ENCODE measurements at places on chromosomes 13 and 19. TPM values are rescaled to one million over a fixed set of nuclear protein-coding genes. Genes with fewer than 3 reads are reported as not detected.

TDRD12 gene
- 0.42 TPM for total RNA-seq

FGF21 gene
- not detected for total RNA-seq

- no peaks in the 10 kb centered on the region for H3K4me1 ChIP-seq
- no peak for DNase-seq
Observed at GRCh38 chr19:41409288-41409687, 11.7 kb downstream of the BCKDHA start.

DNA sequence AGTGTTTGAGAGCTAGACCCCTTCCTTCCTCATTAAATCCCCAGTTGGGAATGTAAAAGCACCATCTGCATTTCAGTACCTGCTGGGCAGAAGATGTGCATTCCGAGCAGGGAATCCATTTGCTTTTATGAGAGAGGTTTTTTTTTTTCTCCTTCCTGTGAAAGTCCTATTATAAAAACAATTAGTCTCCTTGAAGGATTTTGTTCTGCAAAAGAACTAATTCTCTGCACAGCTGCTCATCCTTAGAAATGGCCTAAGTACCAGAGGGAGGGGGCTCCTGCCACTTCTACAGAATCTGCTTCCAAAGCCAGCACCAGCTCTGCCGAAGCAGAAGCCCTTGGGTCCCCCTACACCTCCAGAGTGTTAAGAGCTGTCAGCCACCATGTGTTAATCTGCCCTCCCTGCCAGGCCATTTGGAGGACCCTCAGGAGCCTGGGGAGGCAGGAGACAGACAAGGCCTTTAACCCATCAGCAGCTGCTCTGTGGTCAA, 36.4 kb upstream of the SERPINE3 start:
- peaks cover 6% of the 10 kb centered on the region for H3K27me3 ChIP-seq
- H3K36me3 ChIP-seq, result no peaks in the 10 kb centered on the region
- no peak for DNase-seq

GRCh38 chr19:1402411-1403070, 1.2 kb upstream of the GAMT start:
- no peak overlapping the region for H3K27ac ChIP-seq
- H3K4me3 ChIP-seq, result no peak overlapping the region
- DNase-seq, result no peak
- H3K36me3 ChIP-seq, result no peaks in the 10 kb centered on the region

DNA sequence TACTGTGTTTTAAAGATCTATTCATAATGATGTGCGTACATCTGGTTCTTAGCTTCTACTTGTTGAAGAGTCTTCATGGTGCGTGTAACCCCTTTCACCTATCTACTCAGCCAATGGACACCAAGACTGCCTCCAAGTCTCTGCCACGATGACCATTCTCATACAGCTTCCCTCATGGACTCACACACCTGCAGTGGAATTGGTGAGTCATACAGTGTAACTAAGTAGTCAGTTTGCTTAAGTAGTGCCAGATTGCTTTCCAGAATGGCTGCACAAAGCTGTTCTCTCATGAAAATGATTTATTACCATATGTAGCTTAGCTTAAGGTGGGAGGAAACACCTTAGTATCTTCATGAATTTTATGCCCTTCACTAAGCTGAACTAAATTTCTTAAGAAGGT, 112.3 kb downstream of the AKAP11 start:
- H3K27me3 ChIP-seq, result no peaks in the 10 kb centered on the region
- no peak for DNase-seq
- no peaks in the 10 kb centered on the region for H3K36me3 ChIP-seq
- peaks cover 18% of the 10 kb centered on the region for H3K4me1 ChIP-seq
- H3K4me3 ChIP-seq, result no peak overlapping the region

DNA sequence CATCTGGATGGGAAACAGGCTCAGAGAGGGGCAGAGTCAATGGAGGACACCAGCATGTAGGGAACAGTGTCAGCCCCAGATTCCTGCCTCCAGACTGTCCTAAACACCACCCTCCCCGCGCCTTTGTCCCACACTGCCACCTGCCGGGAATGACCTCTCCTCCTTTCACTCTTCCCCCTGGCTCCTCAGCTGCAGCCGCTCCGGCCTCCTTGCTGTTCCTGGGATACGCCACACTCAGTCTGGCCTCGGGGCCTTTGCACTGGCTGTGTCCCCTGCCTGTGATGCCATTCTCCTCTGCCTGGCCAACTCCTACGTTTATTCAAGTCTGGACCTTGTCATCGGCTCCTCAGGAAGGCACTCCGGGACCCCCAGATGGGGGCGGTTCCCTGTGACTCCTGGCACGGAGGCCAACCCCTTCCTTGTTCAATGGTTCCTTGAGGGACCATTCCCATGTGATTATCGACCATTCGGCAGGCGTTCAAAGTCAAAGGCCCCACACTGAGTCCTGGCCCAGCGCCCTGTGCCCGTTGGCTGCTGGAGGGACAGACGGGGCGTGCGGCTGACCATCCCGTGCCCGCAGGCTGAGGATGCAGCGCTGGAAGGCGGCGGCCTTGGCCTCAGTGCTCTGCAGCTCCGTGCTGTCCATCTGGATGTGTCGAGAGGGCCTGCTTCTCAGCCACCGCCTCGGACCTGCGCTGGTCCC, 15.8 kb downstream of the FUT6 start:
- H3K36me3 ChIP-seq, result no peaks in the 10 kb centered on the region
- no peaks in the 10 kb centered on the region for H3K27me3 ChIP-seq
- H3K4me1 ChIP-seq, result peaks cover 7% of the 10 kb centered on the region

- no peaks in the 10 kb centered on the region for H3K4me1 ChIP-seq
- no peak overlapping the region for H3K27ac ChIP-seq
- H3K36me3 ChIP-seq, result no peaks in the 10 kb centered on the region
- H3K4me3 ChIP-seq, result no peak overlapping the region
Observed at GRCh38 chr19:55319785-55320184, 5.4 kb downstream of the TMEM150B start.

DNA sequence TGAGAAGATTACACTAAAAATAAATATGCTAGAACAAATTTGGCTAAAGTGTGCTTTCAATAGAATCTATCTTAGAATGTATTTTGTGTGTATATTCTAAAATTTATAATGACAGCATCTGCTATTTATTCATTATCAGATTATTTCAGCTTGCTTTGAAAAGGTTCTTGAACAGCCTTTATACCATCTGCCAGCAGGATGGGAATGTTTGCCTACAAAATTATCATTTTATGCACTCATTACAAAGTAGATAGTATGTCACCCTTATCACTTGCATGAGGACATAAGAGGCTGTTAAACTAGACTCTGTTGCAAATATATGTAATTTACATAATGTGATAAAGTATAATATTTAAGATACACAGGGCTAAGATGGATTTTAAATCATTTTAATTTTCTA, 1286.9 kb upstream of the PCDH20 start:
- H3K4me1 ChIP-seq, result no peaks in the 10 kb centered on the region
- H3K36me3 ChIP-seq, result no peaks in the 10 kb centered on the region
- no peaks in the 10 kb centered on the region for H3K27me3 ChIP-seq
- no peak for DNase-seq

DNA sequence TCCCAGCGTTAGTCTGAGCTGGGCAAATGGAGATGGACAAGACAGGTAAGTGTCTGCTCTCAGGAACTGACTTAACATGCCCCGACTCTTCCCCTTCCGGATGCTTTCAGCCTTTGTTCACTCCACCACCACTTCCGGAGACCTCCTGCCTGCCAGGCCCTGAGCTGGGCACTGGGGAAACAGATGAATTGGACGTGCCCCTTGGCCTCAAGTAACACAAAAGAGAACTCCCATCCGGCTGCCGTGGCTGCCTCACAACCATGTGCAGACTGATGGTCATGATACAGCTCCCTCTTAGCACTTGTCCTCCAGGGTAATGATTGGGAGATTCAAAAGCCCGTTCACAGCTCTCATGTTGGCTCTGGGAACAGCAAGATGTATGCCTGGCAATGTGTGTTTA, 6.9 kb downstream of the ZNF784 start:
- H3K27me3 ChIP-seq, result no peaks in the 10 kb centered on the region
- H3K27ac ChIP-seq, result no peak overlapping the region
- H3K36me3 ChIP-seq, result no peaks in the 10 kb centered on the region
- H3K4me3 ChIP-seq, result no peak overlapping the region
- H3K4me1 ChIP-seq, result no peaks in the 10 kb centered on the region

Measured in CD4-positive, CD25-positive, alpha-beta regulatory T cell (primary cell).